ENCODE measurements at places on chromosomes 11 and 22.

- H3K27me3 ChIP-seq = peaks cover 33% of the 10 kb centered on the region
- peak within 1 kb of the TSS; percentile 72 for H3K4me3 ChIP-seq
- DNase-seq = peak; percentile 48
- peaks cover 2% of the 10 kb centered on the region for H3K36me3 ChIP-seq
- H3K27ac ChIP-seq = no peak within 1 kb of the TSS
Observed at GRCh38 chr22:43923631-43924464, at the start of gene PNPLA3. PNPLA3 (plus strand) TSS chr22:43923805; CDS start chr22:43923912, 107 bp downstream.

GRCh38 chr22:21797444-21798221 lies 62.0 kb upstream of the YPEL1 start:
- no peaks in the 10 kb centered on the region for H3K27me3 ChIP-seq
- DNase-seq = no peak
- peaks cover 13% of the 10 kb centered on the region for H3K4me1 ChIP-seq
- no peak overlapping the region for H3K27ac ChIP-seq
- no peak overlapping the region for H3K4me3 ChIP-seq

- no peaks in the 10 kb centered on the region for H3K27me3 ChIP-seq
- H3K27ac ChIP-seq = no peak overlapping the region
- DNase-seq = no peak
- H3K4me1 ChIP-seq = peaks cover 10% of the 10 kb centered on the region
Observed at GRCh38 chr11:74927496-74927895, 21.4 kb downstream of the XRRA1 start.

- no peak for DNase-seq
- no peak overlapping the region for H3K27ac ChIP-seq
- no peak overlapping the region for H3K4me3 ChIP-seq
- H3K36me3 ChIP-seq = peaks cover 30% of the 10 kb centered on the region
Observed at GRCh38 chr11:20397281-20397680, 9.8 kb downstream of the PRMT3 start.

GRCh38 chr11:74620531-74620930 lies 28.1 kb downstream of the POLD3 start:
- no peak overlapping the region for H3K27ac ChIP-seq
- H3K36me3 ChIP-seq = peaks cover 25% of the 10 kb centered on the region
- no peaks in the 10 kb centered on the region for H3K27me3 ChIP-seq
- H3K4me3 ChIP-seq = no peak overlapping the region

DNA sequence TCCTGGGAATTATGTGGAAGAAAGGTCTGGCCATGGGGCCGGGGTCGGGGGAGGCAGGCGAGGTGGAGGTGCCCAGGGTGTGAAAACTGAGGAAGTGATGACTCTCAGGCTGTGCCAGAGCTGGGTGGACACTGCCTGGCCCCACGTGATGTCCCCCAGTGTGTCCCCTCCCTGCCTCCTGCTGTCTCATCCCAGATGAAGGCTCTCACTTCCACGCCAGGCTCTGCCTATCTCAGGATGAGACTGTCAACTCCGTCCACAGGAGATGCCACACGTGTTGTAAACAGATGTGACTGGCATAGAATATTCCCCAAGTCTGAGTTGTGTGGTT lies 51.4 kb downstream of the RPS6KA4 start:
- peaks cover 20% of the 10 kb centered on the region for H3K27me3 ChIP-seq
- no peak overlapping the region for H3K27ac ChIP-seq

DNA sequence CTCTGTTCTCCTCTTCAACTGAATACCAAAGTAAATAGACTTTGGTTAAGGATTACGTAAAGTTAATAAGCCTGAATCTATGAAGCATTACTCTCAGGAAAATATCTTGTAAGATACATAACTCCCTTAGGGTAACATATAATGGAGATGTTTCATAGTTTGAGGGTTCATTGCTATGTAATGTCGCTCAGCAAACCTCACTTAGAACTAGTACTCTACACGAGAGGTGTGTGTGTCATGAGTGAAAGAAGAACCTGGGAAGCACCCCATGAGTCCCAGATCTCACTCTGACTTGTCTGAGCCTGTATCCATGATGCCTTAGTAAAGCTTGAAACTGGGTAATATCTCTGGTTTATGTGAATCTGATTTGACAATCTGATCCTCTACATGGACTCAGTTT lies 429.5 kb upstream of the ANO3 start:
- H3K4me1 ChIP-seq = no peaks in the 10 kb centered on the region
- DNase-seq = no peak
- H3K27me3 ChIP-seq = no peaks in the 10 kb centered on the region

DNA sequence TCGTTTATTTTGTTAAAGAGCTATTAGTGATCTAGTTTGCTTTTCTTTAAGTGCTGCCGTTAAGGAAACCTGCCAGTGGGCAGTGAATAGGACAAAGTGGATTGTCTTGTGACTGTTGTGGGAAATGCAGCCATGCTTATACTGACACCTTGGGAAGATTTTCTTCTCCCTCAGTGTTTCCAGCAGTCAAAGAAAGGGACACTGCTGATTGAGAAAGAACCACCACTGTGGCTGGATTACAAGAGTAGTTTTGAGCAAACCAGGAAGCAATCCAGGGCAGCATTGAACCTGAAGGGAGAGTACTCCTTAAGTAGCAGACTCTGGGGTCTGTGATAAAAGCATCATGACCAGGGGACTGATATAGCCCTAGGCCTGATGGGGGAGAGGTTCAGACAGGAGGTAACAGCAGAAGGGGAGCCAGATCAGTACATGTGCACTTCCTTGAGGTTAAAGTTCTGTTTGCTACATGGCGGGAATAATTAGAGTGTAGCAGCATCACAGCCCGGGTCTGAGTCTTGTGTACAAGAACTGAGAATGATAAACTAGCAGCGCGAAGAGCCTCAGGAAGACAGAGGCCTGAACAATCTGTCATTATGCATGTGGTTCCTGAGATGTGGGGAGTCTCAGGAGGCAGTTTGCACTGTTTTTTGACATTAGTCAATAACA lies 167.8 kb downstream of the C11orf91 start:
- no peaks in the 10 kb centered on the region for H3K36me3 ChIP-seq
- no peaks in the 10 kb centered on the region for H3K4me1 ChIP-seq
- no peak overlapping the region for H3K27ac ChIP-seq
- peaks cover 30% of the 10 kb centered on the region for H3K27me3 ChIP-seq
- DNase-seq = no peak
- H3K4me3 ChIP-seq = no peak overlapping the region

- no peak overlapping the region for H3K4me3 ChIP-seq
- no peaks in the 10 kb centered on the region for H3K4me1 ChIP-seq
- DNase-seq = no peak
- H3K27me3 ChIP-seq = no peaks in the 10 kb centered on the region
Observed at GRCh38 chr11:27596388-27596787, 89.8 kb upstream of the LIN7C start.

GRCh38 chr11:112268406-112268805 lies 7.7 kb upstream of the PLET1 start:
- no peaks in the 10 kb centered on the region for H3K27me3 ChIP-seq
- no peaks in the 10 kb centered on the region for H3K36me3 ChIP-seq
- no peak for DNase-seq
- no peaks in the 10 kb centered on the region for H3K4me1 ChIP-seq

DNA sequence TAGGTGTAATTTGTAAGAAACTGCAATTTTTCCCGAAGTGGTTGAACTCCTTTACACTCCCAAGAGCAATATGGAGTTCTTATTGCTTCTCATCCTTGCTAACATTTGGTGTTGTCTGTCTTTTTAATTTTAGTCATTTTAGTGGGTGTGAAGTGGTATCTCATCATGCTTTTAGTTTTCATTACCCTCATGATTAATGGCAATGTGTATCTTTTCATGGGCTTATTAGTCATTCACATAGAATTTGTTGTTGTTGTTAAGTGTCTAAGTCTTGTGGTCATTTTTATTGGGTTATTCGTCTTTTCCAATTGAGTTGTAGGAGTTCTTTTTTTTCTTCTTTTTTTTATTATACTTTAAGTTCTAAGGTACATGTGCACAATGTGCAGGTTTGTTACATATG lies 238.3 kb upstream of the SESN3 start:
- H3K36me3 ChIP-seq = no peaks in the 10 kb centered on the region
- DNase-seq = no peak
- no peak overlapping the region for H3K27ac ChIP-seq
- peaks cover 20% of the 10 kb centered on the region for H3K27me3 ChIP-seq
- no peaks in the 10 kb centered on the region for H3K4me1 ChIP-seq

Measured in central memory CD8-positive, alpha-beta T cell (primary cell).